Activated CD8-positive, alpha-beta memory T cell treated with anti-CD3 and anti-CD28 coated beads for 1 hour (primary cell): ENCODE measurements at places on chromosomes 1 and 21.

- no peak for DNase-seq
Observed at GRCh38 chr1:151377150-151377884, 4.8 kb upstream of the SELENBP1 start.

DNA sequence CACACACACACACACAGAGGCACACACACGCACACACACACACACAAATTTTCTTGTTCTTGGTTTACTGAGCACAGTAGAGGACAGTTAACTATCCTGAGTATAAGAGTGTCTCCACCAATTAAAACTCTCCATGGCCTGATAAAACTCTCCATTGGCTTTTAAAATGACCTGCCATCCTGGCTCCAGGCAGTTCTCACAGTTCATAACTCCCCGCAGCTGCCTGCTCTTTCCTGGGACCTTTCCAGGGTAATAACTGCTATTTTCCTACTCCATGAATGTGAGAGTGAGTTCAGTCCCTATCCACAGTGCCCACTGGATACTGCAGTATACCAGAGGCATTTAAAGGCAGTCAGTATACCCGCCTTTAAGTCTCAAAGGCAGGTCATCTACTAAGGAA is 351.5 kb downstream of the PLPP3 start:
- DNase-seq, result no peak

GRCh38 chr1:244941121-244941520 is 76.8 kb upstream of the HNRNPU start:
- no peak for DNase-seq

DNA sequence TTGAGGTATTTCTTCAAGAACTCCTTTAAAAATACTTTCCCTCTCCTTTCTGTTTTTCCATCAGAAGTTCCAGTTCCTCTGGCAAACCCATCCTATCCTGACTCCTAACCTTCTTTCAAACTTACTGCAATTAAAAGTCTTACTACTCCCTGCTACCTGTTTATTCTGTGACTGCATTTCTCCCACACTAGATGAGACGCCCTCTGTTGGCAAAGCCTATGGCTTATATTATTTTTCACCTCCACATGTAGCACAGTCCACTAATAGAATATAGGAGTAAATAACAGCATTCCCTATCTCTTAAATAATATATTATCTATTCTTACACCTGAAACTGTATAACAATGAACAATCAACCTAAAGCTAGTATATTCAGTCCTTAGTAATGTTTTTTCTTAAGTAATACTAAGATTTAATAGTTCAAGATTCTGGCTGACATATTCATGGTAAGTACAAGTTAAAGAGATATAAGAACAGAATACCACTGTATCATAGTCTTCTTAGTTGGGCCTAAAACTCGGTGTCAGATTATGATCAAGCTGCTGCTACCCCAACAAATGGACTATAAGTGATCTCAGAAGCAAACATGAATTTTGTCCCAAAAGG is 54.8 kb downstream of the RAB3GAP2 start:
- DNase-seq, result no peak

DNA sequence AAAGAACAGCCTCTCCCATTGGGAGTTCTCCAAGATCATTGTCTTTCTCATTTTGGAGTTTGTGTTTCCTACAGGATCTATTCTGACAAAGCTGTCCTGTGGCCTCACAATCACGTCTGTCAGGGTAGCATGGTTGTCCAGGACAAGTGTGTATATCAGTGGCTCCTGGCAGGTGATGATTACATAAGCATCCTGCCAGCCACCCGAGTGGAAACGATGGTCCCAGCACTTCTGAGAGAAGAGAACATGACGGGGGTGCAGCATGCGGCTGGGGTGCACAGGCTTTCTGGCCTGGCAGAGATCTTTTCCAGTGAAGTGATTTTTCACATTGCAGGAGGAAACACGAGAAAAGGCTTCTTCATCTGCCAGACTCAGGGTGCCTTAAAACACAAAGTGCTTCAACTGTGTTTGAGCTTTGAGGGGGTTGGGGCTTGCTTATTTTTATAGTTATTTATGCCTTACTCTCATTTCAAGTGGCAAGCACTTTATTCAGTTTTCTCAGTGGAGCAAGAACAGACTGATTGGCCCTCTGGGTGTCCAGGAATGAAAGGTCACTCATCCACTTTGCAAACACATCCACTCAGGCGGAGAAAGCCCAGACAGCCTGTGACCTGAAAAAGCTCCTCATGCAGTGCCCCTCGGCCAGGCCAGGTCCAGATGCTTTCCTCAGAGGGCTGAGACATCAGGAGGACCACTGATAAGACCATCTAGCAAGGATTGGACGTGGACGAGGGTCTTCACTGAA is 186.0 kb downstream of the DUSP10 start:
- no peak for DNase-seq

DNA sequence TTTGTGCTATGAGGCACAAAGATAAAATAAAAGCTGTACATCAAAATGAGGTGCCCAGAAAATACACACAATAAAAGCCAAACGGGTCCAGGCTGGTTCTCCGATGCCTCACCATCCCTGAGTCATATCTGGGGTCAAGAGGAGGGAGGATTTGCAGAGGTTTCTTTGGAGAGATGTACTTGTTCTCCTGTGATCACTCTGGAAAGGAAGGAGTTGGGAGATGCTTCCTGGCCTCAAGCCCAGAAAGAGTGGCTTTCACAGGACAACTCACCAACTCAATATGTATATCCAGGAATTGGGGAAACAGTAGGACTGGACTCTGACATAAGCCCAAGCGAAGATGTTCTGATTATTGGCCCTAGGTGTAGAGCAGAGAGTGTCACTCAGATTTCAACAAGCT is 51.9 kb downstream of the DIPK1A start:
- DNase-seq, result no peak

- no peak for DNase-seq
Observed at GRCh38 chr1:31170486-31170735, 69.3 kb downstream of the NKAIN1 start.

DNA sequence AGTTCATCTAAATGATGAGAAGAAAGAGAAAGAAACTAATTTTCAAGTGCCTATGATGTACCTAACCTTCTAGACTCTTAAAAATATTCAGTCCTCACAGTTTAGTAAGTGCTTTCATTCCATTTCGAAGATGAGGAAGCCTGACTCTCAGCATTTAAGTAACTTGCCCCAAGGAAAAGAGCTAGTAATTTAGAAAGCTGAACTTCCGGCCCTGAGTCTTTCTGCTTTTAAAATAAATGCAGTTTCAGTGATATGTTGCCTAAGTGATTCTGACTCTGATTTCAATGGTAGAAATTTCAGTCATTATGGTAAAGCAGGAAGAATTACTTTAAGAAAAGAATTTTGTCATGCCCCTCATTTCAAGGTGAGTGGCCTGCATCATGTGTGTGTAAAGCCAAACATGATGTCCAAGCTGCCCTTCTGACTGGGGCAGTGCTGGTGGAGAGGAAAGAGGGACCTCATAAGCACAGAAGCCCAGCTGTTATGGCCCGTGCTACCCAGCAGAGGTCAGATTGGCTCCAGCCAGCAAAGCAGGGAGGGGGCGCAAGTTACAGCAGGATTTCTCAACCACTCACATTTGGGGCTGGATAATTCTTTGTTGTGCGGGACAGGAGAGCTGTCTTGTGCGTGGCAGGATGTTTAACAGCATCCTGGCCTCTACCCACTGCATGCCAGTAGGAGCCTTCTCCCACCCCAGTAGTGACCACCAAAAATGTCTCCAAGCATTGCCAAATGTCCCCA is 10.7 kb downstream of the ATP1A4 start:
- no peak for DNase-seq

DNA sequence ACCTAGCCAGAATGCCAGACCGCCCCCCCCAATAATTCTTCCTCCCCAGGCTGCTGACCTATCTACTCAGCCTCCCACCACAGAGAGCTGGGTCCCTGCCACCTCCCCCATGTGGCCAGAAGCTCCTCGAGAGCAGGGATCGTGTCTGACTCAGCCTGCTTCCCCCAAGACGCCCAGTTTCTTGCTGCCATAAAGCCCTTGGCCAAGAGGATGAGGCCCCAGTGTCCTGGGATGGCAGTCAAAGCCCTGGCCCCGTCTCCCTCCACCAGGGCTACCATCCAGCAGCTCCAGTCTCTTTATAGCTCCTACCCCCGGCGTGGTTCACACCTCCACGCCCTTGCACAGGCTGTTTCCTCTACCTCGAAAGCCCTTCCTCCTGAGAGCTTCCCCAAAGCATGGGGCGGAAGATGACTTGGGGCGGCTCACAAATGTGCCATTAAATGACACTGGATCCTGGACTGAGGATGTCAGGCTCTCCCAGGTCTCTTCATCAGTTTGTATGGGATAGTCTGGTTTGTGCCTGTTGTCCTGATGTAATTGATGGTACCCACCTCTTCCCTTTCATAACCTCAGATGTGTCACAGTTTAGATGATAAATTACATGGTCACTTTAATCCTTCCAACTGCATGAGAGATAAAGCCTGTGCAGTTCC is 13.2 kb downstream of the ADGRB2 start:
- no peak for DNase-seq

DNA sequence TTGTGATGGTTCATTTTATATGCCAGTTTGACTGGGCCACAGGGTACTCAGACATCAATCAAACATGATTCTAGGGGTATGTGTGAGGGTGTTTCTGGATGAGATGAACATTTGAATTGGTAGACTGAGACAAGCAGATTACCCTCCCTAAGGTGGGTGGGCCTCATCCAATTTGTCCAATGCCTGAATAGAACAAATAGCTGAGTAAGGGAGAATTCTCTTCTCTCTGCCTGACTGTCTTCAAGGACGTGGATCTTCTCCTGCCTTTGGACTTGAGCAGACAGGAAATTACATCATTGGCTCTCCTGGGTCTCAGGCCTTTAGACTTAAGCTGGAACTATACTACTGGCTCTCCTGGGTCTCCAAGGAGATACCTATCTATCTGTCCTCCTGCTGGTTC is 64.4 kb downstream of the SUSD4 start:
- DNase-seq, result no peak

DNA sequence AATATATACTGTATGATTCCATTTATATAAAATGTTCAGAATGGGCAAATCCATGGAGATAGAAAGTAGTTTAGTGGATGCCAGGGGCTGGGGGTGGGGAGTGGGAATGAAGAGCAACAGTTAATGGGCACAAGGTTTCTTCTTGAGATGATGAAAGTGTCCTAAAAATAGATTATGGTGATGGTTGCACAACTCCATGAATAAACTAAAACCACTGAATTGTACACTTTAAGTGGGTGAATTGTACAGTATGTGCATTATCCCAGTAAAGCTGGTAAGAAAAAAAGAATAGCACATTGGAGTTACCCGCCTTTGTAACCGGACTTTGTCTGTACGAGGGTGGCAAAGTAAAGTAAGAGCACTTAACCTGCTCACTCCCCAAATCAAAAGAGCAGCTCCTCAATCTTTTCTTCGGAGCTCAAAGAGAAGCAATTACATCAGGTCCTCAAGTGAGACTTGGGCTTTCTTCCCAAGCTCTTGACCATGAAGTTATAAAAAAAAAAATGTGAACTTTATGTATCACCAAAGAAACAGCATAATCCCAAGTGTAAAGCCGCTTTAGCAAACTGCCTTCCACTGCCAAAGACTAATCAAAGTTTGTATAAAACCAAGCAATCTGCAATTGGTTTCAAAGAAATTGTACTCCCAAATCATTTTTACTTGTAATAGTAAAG is 32.1 kb downstream of the ALDH9A1 start:
- no peak for DNase-seq

- no peak for DNase-seq
Observed at GRCh38 chr1:6271554-6271953, 10.7 kb upstream of the GPR153 start.

DNA sequence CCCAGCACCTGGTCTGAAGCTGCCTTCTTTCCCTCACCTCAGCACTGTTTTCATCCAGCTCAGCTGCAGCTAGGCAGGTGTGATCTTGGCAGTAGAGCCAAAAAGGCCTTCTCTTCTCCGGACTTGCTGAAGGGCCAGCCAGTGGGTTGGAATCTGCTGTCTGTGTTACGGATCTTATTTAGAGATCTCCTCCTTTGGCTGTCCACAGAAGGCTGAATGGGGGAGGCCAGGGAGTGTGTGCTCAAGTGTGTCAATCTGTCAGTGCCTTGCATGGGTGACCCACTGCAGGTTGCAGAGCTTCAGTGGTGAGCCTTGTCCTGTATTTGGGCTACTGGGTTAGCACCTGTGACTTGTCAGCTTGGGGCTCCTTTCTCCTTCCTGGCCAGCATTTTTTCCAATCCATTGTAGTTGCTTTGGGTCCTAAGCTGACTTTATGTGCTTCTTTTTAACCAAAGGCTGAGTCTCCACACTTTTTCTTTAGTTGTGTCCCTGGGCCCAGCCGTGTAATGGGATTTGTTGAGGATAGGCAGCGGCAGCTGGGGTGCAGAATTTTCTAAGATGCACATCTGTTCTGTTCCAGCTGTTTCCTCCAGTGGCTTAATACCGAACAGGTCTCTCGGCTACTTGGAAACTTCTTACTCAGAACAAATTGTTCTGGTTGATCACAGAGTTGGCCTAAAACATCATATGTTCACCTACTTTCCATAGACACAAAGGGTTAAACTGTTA is 126.8 kb downstream of the PEX14 start:
- no peak for DNase-seq

DNA sequence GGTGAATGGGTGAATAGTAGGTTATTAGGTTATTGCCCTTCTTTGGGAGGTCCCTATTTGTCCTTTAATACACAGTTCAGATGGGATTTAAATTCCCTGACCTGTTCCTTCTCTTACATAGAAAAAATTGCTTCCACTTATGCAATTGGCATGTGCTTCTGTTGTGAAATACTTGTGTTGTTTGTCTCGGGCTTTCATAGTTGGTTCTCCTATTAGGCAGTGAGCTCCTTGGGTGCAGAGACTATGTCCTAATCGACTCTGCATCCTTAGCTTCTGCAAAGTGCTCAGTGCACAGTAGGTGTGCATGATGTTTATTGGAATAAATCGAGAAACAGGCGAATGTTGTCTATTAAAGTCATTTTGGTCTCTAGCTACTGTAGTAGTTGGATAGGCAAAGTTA is 1.3 kb upstream of the PDE4B start:
- DNase-seq, result no peak

GRCh38 chr1:8712413-8713231 is 104.8 kb downstream of the RERE start:
- no peak for DNase-seq

GRCh38 chr1:72177711-72178110 is 104.6 kb downstream of the NEGR1 start:
- no peak for DNase-seq

- no peak for DNase-seq
Observed at GRCh38 chr1:29333008-29333407, 96.7 kb downstream of the PTPRU start.

GRCh38 chr21:37658817-37659458 is 257.3 kb downstream of the KCNJ6 start:
- DNase-seq, result no peak

DNA sequence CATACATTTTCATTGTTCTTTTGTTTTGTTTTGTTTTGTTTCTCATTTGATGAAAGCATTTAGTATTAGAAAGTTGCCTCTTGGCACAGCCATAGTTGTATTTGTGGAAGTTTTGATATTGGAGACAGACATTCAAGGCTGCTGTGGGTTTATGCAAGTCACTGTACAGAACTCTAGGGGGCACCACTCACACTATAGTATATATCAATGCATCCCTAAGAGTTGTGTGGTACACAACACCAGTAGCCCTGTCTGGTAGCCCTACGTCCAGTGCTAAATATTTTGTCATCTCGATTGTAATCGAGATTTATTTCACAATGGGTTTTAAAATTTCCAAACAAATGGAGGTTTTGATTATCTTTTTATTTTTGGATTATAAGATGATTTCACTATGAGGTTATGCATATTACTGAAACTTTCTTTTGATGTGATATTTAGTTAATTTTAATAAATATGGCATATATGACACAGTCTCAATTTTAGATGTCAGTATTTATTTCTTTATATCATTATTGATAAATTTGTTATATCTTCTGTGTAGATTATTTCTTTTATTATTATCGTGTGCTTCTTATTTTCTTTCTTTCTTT is 112.2 kb downstream of the NR5A2 start:
- DNase-seq, result no peak
